Effector CD4-positive, alpha-beta T cell (primary cell): ENCODE measurements at places on chromosomes 16 and 17.

DNA sequence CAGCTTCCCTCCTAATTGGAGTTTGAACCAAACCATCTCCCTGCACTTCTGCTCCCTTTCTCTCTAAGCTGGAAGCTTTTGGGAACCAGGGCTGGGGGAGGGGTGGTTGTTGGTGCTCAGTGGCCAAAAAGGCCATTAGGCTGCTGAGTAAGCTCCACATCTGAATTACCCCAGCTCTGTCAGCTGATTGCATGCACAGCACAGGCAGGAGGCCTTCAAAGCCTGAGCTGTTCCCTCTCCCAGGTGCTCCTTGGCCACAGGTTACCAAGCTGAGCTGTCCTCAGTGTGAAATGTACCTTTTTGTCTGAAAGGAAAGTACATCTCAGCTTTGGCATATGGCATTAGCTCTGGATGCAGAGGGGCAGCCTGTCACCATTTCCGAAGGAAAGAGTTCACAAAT is 6.2 kb upstream of the TBKBP1 start:
- no peak for DNase-seq

DNA sequence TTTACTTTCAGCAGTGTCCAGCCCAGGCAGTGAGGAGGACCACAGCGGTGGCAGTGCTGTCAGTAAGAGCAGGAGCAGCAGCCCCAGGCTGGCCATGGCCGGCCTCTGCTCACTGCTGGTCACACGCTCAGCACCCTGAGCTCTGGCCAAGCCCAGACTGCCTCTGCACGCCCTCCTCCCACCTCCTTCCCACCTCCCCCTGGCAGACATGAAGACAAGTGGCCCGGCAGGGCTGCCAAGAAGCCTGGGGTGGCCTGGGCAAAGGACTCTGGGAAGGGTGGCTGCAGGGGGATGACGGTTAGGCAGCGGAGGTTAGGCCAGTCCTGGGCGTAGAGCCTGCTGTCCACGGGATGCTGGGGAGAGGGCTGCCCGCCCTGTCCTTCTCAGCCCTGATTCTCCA is at the start of gene C16orf89:
TSS of gene C16orf89 (minus strand) at position 144 of the 400 bp plus-strand sequence. CDS start at position 96, 48 bp downstream.
- DNase-seq, result no peak

- DNase-seq, result no peak
Measured at GRCh38 chr16:30142672-30143346, 19.8 kb upstream of the MAPK3 start.

- DNase-seq, result no peak
Measured at GRCh38 chr17:51439395-51440229, 179.3 kb downstream of the UTP18 start.

DNA sequence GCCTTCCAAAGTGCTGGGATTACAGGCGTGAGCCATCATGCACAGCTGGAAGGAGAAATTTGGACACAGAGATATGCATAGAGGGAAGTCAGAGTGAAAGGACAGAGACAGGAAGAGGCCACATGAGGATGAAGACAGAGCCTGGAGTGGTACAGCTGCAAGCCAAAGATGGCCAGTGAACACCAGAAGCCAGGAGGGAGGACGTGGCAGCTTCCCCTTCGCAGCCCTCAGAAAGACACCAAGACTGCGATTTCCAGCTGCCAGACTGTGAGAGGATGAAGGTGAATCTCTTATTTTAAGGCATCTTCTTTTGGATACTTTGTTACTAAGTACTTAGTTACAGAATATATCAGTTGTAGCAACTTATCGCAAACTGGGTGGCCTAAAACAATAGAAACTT is 60.5 kb upstream of the PLCG2 start:
- no peak for DNase-seq

- DNase-seq, result no peak
Measured at GRCh38 chr16:89116341-89117226, 22.9 kb downstream of the ACSF3 start.
